ENCODE measurements at places on chromosomes 7 and 10. TPM values are rescaled to one million over a fixed set of nuclear protein-coding genes. Genes with fewer than 3 reads are reported as not detected.

Gene AHR
- polyA plus RNA-seq, result 10.6 TPM

Gene TMEM236
- 0.51 TPM for polyA plus RNA-seq

Gene TBATA
- not detected for polyA plus RNA-seq

Gene MYO3A
- polyA plus RNA-seq, result 0.93 TPM

- DNase-seq, result peak; percentile 10
Measured at GRCh38 chr10:28263136-28263857, 39.6 kb downstream of the MPP7 start.

DNA sequence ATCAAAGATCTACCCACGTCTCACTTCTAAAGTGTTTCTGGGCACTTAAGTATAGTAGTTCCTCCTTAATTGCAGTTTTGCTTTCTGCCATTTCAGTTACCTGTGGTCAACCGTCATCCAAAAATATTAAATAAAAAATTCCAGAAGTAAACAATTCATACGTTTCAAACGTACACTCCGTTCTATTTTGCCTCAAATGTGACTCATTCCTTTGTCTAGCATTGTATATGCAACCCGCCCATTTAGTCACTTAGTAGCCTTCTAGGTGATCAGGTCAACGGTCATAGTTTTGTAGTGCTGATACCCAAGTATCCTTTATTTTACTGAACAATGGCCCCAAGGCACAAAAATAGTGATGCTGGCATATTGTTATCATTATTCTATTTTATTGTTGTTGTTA lies 33.8 kb downstream of the HGF start:
- no peak for DNase-seq

DNA sequence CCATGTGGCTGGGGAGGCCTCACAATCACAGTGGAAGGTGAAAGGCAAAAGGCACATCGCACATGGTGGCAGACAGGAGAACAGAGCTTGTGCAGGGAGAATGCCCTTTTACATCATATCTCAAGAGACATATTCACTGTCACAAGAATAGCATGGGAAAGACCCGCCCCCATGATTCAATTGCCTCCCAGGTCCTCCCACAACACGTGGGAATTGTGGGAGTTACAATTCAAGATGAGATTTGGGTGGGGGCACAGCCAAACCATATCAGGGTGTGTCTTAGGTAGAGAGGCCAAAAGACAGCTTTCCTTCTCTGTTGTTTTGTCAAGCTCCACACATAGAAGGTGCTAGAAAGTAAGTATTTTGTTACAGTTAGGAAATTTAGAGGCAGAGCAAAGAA lies 20.8 kb upstream of the SLC26A5 start:
- no peak for DNase-seq

DNA sequence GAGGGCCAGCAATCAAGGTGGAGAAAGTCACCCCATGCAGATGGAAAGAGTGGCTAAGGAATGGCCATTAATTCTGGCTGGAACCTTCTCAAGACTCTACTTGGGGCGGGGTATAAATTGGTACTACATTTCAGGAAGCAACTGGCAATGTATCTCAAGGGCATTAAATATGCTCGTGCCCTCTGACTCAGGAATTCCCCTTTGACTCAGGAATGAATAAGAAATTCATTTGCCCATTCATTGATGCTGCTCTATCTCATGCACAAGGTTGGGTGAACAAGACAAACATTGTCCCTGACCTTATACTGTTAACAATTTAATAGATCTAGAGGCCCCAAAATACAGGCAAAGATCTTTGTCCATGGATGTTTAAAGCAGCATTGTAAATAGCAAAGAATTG lies 188.1 kb downstream of the MYOF start:
- DNase-seq, result no peak

DNA sequence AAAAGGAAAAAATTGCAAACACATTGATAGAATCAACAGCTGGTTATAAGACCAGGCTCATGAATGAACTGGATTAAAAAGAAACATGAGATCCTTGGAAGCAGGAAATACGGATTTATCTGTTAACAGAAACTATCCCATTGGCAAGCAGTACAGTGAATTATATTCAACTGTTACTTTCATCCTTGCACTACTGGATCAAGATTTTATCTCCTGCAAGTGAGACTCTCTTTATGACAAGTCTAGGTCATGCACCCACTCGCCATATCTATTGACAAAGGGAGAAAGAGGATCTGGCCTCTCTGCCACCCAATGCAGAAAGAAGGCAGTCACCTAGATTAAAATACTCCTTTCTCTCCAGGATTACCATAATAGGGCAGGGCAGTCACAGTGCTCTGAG lies 41.4 kb downstream of the CSTF2T start:
- no peak for DNase-seq

DNA sequence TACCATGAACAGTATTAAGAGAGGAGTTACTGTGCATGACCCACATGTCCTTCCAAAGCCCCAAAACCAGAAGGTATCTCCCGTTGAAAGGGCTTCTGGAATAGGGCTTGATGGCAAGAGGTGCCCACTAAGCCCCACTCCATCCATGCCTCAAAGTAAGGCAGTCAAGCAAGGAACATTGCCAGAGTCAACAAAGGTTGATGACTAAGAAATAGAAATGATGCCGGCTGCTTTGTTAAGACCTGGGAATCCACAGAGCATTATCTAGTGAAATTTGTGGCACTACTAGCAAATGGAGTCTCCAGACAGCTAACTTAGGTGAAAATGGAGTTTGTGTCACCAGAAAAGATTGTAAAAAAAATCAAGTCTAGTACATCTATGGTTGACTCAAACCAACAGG lies 6.2 kb downstream of the SFR1 start:
- DNase-seq, result no peak

DNA sequence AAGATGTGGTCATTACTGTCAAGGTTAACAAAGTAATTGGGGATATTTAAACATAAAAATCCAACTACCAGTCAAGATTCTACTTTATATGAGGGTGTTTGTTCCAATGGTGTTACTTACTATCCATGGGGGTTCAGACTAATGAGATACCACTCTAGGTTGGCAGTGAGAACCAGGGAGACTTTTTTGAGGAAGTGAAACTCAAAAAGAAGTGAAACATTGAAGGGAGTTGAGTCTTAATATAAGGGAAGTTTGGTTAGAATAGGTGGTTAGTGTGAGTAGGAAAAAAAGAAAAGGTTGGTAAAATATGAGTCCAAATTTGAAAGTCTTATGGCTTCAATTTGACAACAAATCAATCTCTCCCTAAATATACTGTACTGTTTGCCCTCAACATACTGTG lies 123.6 kb upstream of the ANK3 start:
- no peak for DNase-seq

GRCh38 chr10:19952224-19953010 lies 136.2 kb downstream of the PLXDC2 start:
- no peak for DNase-seq

GRCh38 chr7:24885305-24885704 lies 94.7 kb downstream of the OSBPL3 start:
- no peak for DNase-seq

DNA sequence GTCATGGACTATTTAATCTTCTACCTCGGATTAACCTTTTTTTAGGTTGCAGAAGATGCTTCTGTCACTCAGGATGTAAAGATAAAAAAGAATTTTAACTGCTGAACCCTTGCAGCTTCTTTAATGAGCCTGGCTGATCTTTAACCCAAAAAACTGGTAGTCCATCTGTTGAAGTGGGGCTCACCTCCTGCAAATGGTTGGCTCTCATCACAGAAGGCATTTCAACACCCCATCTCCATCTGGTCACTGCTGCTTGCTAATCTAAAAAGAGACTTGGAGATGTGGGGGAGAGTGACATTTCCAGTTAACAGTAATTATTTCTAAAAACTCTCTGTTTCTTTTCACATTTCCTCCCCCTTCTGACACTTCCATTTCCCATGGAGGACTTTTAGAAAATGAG lies 208.6 kb downstream of the LHFPL3 start:
- DNase-seq, result no peak

GRCh38 chr10:132698211-132698751 lies 87.7 kb downstream of the NKX6-2 start:
- DNase-seq, result no peak

GRCh38 chr10:10818082-10818481 lies 199.6 kb upstream of the CELF2 start:
- no peak for DNase-seq

GRCh38 chr7:138008588-138009349 lies 6.9 kb upstream of the CREB3L2 start:
- DNase-seq, result peak; percentile 82

Measured in hepatocyte (in vitro differentiated cells).